HFFc6 (cell line): ENCODE measurements at places on chromosomes 6 and 20.

- DNase-seq: no peak
- H3K36me3 ChIP-seq: peaks cover 17% of the 10 kb centered on the region
- no peak overlapping the region for H3K27ac ChIP-seq
Measured at GRCh38 chr6:20608356-20608755, 74.1 kb downstream of the CDKAL1 start.

DNA sequence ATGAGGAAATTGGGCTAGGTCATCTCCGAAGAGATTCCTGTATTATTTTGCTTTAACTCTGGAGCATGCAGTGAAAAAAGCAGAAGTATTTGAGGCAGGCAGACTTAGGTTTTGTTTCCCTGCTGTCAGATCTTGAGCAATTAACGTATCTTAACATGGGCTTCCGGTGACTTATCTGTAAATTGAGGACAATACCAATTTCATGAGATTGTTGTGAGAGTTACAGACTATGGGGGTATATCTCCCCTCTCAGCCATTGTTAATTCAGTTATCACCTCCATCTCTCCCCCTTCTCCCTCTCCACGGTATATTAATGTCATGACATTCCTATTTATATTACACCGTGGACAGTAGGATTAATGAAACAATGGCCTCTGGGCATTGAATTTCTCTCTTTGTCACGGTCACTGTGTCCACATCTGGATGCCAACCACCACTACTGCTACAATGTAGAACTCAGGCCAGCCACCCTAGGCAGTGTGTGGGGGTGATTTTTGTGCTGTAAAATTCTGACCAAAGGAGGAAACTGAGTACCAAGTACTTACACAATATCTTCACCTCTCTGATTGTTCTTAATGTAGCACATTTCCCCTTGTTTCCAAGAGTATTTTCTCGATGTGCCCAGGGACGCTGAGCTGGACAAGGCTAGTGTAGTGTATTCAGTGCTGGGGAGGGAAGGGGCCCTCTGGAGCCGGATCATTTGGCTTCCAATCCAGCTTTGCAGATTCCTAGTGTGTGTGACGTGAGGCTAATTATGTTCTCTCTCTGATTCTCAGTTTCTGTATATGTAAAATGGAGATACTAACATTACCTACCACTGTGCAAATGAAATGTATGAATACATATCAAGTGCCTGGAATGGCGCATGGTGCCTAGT, 77.2 kb downstream of the GCNT2 start:
- no peak overlapping the region; the same call in 1 of the 2 replicates for H3K4me3 ChIP-seq
- H3K36me3 ChIP-seq: no peaks in the 10 kb centered on the region
- peaks cover 52% of the 10 kb centered on the region for H3K4me1 ChIP-seq
- no peak for DNase-seq
- no peak overlapping the region; the same call in 1 of the 2 replicates for H3K27ac ChIP-seq

DNA sequence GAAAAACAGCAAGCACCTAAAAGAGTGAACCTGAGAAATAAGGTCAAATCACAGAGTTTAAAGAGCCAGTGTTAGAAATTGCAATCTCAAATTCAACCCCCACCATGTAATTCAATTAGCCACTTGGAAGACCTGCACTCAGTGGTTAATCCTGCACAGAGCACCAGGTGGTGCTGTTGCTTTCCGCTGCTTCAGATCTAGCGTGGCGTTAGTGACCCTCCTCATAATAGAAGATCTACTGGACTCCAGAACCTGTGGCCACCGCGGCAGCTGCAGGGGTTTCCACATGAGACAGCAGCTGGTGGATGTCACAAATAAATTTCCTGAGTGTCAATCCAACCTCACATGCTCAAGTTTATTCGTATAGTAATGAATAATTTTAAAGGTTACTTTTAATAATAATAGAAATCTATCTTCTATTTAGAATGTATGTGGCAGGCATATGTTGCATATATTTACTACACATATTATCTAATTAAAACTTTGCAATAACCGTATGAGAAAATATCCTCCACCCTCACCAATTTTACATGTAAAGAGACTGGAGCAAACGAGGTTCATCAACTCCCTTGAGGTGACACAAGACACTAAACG, 84.4 kb downstream of the SYNE1 start:
- H3K36me3 ChIP-seq: peaks cover 13% of the 10 kb centered on the region
- DNase-seq: peak; percentile 40
- H3K4me1 ChIP-seq: peaks cover 18% of the 10 kb centered on the region
- no peaks in the 10 kb centered on the region for H3K27me3 ChIP-seq
- H3K4me3 ChIP-seq: no peak overlapping the region

DNA sequence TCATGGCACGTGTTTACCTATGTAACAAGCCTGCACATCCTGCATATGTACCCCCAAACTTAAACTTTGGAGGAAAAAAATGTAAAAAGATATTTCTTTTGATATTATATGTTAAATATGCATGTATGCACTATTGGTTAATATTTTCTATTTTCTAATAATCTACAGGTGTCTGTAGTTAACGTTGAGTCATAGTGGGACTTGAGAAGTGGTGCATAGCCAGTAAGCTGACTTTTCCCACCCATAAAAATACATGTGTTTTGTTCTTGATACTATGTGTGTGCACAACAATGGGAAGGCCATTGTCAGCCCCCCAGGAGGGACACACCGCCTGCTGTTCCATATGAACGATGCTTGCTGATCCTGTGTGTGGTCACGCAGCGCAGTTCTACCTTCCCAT, 49.1 kb downstream of the FAM120B start:
- no peaks in the 10 kb centered on the region for H3K27me3 ChIP-seq
- no peak overlapping the region for H3K27ac ChIP-seq
- H3K4me3 ChIP-seq: no peak overlapping the region
- H3K36me3 ChIP-seq: peaks cover 46% of the 10 kb centered on the region
- no peak for DNase-seq

- H3K4me1 ChIP-seq: no peaks in the 10 kb centered on the region
- no peak overlapping the region for H3K27ac ChIP-seq
- H3K4me3 ChIP-seq: no peak overlapping the region
- no peaks in the 10 kb centered on the region for H3K36me3 ChIP-seq
Measured at GRCh38 chr6:15907914-15908518, 220.9 kb upstream of the MYLIP start.

- H3K4me3 ChIP-seq: no peak overlapping the region
- H3K27ac ChIP-seq: peak overlapping the region; percentile 70
- peak; percentile 78 for DNase-seq
Measured at GRCh38 chr6:44446626-44447300, 59.3 kb downstream of the CDC5L start.

DNA sequence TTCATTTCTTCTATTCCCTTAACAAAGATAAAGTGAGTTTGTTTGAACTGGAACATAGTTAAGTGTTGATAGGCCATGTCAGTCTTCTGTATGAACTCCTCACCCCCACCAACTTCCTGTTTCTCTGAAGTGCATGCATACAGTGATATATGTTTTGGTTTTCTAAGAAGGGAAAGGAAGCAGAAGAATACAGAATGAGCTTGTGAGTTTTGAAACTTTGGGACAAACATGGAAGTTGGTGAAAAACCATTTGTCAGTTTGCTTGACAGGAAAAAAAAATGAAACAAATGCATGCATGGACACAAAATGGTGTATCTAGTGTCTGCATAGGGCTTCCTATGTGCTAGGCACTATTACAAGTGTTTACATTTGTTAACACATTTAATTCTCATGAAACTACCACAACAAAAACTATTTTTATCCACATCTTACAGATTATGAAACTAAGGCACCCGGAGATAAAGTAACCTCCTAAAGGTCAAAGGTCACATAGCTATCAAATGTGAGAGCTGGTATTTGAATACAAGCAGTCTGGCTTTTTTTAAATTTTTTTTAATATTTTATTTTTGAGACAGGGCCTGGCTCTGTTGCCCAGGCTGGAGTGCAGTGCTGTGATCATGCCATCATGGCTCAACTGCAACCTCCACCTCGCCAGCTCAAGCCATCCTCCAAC, 105.9 kb downstream of the ADGRB3 start:
- no peak overlapping the region for H3K27ac ChIP-seq
- H3K4me3 ChIP-seq: no peak overlapping the region
- H3K36me3 ChIP-seq: no peaks in the 10 kb centered on the region
- no peaks in the 10 kb centered on the region; the same call in 1 of the 2 replicates for H3K27me3 ChIP-seq

DNA sequence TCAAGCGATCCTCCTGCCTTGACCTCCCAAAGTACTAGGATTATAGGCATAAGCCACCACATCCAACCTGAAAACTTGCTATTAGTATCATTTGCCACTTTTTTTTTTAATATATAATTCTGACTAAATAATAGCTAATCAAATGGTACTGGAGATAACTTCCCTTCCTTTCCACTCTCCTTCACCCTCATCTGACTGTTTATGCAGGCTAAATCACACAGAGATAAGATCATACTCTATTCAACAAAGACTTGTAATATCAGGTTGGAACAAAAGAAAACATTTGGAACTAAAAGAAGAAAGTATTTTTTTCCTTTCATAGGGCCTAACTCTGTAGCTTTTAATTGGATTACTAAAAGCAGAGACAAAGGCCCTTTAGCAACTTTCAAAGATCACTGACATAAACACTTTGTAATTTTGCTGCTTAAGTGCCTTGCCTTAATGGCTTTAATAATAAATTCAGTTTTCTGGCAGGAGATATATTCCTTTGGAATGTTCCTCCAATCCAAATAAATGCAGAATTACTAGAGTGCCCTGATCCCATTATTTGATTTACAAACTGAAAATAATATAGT, 198.7 kb upstream of the ASCC3 start:
- peak overlapping the region; percentile 62; the same call in 1 of the 2 replicates for H3K27ac ChIP-seq
- peaks cover 16% of the 10 kb centered on the region for H3K36me3 ChIP-seq
- no peaks in the 10 kb centered on the region for H3K27me3 ChIP-seq
- H3K4me1 ChIP-seq: peaks cover 58% of the 10 kb centered on the region

DNA sequence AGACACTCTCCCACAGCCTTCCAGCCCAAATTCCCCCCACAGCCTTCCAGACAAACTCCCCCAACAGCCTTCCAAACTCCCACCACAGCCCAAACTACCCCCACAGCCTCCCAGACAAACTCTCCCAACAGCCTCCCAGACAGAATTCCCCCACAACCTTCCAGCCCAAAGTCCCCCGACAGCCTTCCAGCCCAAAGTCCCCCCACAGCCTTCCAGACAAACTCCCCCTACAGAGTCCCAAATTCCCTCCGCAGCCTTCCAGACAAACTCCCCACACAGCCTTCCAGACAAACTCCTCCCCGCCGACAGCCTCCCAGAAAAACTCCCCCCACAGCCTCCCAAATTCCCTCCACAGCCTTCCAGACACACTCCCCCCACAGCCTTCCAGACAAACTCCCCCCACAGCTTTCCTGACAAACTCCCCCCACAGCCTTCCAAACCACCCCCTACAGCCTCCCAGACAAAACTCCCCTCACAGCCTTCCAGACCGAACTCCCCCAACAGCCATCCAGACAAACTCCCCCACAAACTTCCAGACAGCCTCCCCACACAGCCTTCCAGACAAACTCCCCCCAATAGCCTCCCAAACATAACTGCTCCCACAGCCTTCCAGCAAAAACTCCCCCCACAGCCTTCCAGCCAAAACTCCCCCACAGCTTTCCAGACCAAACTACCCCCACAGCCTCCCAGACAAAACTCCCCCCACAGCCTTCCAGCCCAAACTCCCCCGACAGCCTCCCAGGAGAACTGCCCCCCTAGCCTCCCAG, 38.0 kb upstream of the SYNDIG1 start:
- H3K36me3 ChIP-seq: no peaks in the 10 kb centered on the region
- H3K27ac ChIP-seq: no peak overlapping the region
- no peaks in the 10 kb centered on the region for H3K4me1 ChIP-seq
- DNase-seq: no peak

DNA sequence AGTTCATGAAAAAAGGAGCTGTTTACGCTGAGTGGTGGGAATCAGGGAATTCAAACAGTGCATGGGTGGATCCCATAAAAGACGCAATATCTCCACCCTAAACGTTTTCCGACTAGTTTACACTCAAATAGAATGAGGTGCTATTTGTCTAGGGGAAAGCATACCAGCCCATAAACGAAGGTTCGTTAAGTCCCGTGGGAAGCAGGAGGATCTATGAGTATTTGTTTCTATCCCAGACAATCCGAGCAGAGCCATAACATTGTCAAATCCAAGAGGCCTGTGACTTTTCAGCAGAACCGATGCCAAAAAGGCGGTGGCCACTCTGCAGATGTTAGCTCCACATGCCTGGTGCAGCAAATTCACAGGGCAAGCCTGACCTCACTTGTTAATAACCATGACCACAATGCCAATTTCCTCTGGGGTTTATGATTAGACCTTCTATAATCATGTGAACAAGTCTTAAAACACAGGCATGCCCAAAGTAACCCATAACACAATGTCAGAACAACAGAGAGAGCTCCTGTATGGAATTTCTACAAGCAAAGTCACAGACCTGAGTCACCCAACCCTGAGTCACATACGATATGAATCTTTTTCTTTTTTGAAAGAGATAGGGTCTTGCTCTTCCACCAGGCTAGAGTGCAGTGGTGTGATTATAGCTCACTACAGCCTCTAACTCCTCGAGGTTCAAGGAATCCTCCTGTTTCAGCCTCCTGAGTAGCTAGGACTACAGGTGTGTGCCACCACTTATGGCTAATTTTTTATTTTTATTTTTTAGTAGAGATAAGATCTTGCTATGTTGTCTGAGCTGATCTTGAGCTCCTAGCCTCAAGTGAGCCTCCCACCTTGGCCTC, 123.3 kb downstream of the KIF13A start:
- 0 out of 2 replicates have a peak, but pooled peaks cover 3% of the 10 kb centered on the region for H3K36me3 ChIP-seq
- peak overlapping the region; percentile 72 for H3K4me3 ChIP-seq
- H3K27ac ChIP-seq: peak overlapping the region; percentile 96
- peaks cover 64% of the 10 kb centered on the region for H3K4me1 ChIP-seq

- no peak overlapping the region for H3K27ac ChIP-seq
- peaks cover 17% of the 10 kb centered on the region for H3K4me1 ChIP-seq
- peaks cover 49% of the 10 kb centered on the region for H3K27me3 ChIP-seq
- DNase-seq: peak; percentile 30
- H3K36me3 ChIP-seq: no peaks in the 10 kb centered on the region
Measured at GRCh38 chr20:2750491-2751251, 49.8 kb downstream of the CPXM1 start.

GRCh38 chr6:22145823-22146677, 150.8 kb downstream of the PRL start:
- H3K27ac ChIP-seq: peak overlapping the region; percentile 24; the same call in 1 of the 2 replicates
- H3K4me3 ChIP-seq: peak overlapping the region; percentile 87
- H3K36me3 ChIP-seq: no peaks in the 10 kb centered on the region
- peaks cover 38% of the 10 kb centered on the region for H3K4me1 ChIP-seq
- H3K27me3 ChIP-seq: no peaks in the 10 kb centered on the region; the same call in 1 of the 2 replicates

GRCh38 chr6:149317644-149318571, at the start of gene TAB2:
TAB2 (plus strand) TSS chr6:149317712; CDS start chr6:149369998, 52,286 bp downstream.
- peak within 1 kb of the TSS; percentile 81 for H3K27ac ChIP-seq
- H3K27me3 ChIP-seq: no peaks in the 10 kb centered on the region
- no peak for DNase-seq
